ENCODE measurements at places on chromosomes 5 and 9.

DNA sequence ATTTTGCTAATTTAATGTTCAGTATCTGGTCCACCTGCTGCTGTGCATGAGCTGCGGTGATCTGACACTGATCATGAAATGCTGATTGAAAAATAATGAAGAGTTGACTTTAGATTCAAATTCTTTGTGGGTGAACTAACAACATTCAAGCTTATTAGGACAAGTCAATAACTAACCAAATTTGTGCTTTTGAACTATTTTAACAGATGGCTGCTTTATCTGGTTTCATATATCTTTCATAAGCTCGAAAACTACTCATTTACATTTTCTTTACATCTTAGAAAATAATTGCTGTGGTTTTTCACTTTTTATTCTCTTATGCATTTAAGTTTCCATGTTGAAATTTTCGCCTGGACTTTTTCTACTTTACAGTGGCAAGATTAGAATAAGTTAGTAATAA is 274.8 kb upstream of the CCNG1 start:
- no peak for DNase-seq

GRCh38 chr9:110323818-110324217 is 13.8 kb downstream of the TXNDC8 start:
- no peak for DNase-seq

- DNase-seq: no peak
Measured at GRCh38 chr9:121876255-121876654, 216.9 kb downstream of the TTLL11 start.

- no peak for DNase-seq
Measured at GRCh38 chr9:3929345-3930047, 370.4 kb downstream of the GLIS3 start.

DNA sequence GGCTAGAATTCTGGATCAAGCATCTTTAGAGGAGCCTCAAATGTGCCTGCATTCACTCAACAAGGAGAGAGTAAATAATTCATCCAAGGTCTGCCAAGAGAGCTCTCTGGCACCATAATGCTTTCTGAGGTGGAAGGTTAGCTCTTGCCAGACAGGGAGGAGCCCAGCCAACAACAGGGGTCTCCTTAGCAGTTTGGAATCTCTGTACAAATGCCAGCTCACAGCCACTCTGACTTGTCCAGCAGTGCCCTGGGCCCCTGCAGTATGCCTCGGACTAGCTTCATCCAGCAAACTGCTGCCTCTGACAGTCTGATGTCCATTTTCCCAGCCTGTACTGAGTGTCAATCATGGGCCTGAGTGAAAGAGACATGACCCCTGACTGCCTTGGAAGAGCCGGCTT is 127.2 kb upstream of the SLC44A1 start:
- no peak for DNase-seq

DNA sequence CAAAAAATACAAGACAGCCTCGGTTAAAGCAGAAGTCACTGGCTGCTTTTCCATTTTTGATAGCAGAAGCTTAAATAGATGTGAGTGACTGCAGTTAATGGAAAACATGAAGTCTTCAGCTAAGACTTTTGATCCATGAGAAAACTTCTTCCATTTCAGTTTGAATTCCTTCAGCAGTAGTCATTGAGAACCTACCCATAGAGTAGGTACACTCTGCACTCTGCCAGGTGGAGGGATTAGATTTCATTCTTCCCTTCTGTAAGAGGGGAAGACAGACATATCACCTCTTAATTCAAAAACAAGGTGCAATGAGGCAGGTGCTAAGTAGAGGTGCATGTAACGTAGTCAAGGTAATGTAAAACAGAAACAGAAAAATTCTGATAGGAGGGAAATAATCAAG is 26.7 kb upstream of the XPA start:
- DNase-seq: no peak

DNA sequence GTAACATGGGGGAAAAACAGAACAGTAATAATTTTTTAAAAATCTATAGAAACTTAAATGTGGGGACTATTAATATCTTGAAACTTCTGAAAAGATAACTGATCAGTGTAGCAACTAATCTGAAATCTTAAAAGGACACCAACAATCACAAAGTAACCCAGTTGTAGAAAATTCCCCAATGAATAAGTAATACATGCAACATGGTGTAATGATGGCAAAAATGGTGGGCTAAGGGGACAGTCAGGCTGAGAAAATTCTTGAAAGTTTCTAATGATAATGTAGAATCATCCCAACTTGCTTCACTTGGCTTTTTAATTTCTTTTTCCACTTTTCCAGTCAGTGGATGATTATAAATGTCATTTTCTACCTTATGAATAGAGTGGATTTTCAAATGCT is 5.4 kb downstream of the NFIL3 start:
- no peak for DNase-seq

DNA sequence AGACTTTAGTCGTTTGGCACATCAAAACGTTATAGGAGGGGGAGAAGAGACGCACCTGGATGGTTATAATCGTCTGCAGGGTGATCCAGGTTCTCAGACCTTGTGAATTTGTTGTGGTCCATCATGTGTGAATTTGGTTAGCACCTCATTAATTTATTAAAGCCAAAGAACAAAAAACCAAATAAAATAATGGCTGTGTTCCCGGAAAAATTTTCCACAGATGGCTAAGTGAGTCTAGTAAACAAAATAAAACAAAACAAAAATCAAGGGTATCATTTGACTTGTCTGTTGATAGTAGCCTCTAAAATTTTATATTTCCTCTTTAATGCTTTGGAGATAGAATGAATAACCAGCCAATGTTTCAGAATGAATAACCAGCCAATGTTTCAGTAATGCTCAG is 119.7 kb downstream of the ACTBL2 start:
- no peak for DNase-seq

GRCh38 chr5:6680922-6681321 is 32.3 kb upstream of the TENT4A start:
- no peak for DNase-seq

- no peak for DNase-seq
Measured at GRCh38 chr5:57955511-57955910, 472.9 kb upstream of the ACTBL2 start.

DNA sequence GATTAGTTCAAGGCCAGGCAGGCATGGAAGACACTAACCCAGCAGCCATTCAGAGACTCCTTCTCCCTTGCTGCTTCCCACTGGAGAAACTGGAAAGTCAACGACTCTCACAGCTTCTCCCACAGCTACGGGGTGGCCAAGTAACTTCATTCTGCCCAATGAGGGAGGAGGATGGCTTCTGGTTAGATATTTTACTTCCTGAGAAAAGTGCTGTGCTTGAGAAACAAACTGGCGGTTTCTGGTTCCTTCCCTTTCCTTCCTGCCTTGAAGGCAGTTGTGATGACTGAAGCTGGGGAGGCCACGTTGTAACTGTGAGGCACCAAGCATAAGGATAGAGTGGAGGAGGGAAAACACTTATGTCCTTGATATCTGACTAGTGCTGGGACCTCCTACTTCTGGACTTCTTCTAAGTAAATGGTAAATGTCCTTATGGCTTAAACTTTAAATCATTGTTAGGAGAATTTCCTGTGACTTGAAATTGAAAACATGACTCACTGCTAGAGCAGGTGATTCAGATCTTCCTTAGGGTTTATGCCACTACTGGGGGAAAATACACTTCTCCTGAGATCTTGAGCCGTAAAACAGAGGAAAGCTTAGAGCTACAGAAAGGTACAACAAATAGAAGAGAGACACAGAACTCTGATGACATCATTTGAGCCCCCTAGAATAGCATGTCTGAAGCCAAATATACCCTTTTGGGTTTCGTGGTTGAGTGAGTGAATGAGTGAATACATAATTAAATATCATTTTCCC is 3.1 kb upstream of the GNPDA1 start:
- peak; percentile 90 for DNase-seq

- DNase-seq: no peak
Measured at GRCh38 chr9:128051932-128052709, 15.0 kb downstream of the NAIF1 start.

GRCh38 chr5:116145416-116145815 is 60.6 kb downstream of the COMMD10 start:
- no peak for DNase-seq

DNA sequence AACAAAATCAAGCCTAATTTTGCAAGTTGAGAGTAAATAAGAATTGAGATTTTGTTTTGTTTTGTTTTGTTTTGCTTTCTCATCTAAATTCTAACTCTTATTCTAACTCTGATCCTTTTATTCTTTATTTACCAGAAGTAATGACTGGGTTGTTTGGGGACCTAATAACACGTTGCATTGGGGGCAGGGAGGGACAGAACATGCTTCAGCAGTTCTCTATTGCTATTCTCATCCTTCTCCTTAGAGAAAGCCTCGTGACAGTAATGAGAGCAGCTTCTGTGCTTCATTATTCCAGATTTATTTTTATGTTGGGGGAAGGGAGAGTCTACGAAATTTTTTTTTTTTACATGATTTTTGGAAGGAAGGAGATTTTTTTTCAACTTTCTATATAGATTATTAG is 21.1 kb downstream of the CPEB4 start:
- peak; percentile 64 for DNase-seq

DNA sequence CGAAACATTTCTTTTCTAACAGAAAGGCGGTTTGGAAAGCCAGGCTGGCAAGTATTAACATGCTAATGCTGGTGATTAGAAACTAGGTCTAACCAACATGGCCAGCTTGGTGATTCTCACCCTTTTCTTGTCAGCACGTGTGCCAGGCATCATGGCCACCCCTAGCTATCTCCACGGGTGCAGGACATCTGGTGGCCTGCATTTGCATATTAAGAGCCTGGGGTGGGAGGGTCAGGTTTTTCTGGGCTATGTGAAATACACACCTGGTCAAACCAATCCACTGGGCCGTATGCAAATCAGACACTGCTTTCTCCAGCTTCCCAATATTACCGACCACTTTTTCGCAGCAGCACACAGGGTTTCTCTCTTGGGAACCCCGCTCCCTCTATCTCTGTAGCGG is 612.1 kb downstream of the PTPRD start:
- peak; percentile 1 for DNase-seq

- DNase-seq: no peak
Measured at GRCh38 chr5:3214838-3215374, 380.7 kb upstream of the IRX1 start.

- no peak for DNase-seq
Measured at GRCh38 chr9:124863371-124863871, 1.5 kb downstream of the ARPC5L start.

GRCh38 chr5:91865915-91866314 is 482.8 kb upstream of the ARRDC3 start:
- DNase-seq: no peak

DNA sequence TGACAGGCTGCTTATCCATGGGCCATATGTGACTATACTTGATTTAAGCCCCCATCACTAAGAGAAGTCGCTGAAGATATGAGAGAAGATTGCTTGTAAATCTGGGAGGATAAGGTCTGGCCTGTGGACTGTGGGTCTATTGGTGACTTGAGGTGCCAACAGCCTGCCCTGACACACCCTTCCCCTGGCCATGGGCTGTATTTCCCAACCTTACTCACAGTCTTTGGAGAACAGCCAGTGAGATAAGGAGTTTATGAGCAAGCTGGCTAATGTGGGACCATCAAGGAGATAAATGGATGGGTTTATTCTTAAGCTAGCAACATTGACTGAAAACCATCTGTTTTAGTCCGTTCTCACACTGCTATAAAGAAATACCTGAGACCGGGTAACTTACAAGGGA is 231.3 kb downstream of the ZSWIM6 start:
- no peak for DNase-seq

GRCh38 chr5:93722588-93722987 is 18.8 kb downstream of the POU5F2 start:
- DNase-seq: no peak

DNA sequence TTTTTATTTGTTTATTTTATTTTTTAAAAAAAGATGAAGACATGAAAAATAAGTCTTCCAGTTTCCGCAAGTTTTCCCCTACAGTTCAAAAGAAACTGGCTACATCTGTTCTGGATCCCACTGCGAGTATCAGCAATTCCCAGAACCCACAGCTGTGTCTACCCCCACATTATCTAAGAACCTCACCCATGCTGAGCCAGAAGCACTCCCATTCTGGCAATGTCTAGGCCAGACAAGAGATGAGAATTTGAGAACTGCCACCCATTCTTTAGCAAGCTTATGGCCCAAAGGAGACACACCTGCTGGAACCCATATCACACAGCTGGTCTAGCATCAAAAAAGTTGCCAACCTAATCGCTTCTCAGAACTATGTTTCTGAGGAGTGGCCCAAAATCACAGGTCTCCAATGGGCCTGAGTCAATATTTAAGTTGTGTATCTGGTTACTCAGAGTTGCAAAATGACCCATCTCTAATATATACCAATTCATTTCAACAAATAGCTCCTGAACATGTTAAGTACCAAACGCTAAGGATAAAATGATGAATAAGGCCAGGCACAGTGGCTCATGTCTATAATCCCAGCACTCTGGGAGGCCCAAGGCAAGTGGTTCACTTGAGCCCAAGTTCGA is 27.1 kb downstream of the MTMR12 start:
- no peak for DNase-seq

- DNase-seq: no peak
Measured at GRCh38 chr5:51479840-51480239, 96.6 kb downstream of the ISL1 start.

- no peak for DNase-seq
Measured at GRCh38 chr9:128497824-128498610, 6.5 kb upstream of the GLE1 start.

GRCh38 chr9:21804331-21804730 is 1.9 kb downstream of the MTAP start:
- no peak for DNase-seq

DNA sequence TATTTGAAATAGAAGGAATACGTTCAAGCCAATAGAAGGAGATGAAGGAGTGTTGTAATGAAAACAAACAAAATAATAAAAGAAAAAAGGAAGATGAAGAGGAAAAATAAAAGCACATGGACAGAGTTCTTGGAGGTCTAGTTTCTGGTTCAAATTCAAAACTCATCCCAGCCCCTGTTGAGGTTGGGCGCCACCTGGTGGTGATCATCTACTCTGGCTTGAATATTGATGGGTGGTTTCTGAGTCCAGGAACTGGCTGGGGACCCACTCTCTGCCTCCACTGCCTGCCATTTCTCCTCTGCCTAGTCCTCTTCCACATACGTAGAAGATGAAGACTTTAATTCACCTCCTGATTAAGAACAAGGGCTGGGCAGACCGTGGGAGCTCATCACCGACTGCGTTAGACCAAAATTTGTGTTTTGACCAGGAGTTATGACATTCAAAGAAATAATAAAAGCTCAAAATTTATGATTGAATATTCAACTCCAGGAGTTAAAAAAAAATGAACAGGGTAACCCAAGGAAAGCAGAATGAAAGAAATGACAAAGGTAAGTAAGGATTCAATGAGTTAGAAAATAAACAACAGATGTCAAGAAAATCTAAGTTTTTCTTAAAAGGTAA is 99.0 kb upstream of the SLC1A3 start:
- peak; percentile 89 for DNase-seq

DNA sequence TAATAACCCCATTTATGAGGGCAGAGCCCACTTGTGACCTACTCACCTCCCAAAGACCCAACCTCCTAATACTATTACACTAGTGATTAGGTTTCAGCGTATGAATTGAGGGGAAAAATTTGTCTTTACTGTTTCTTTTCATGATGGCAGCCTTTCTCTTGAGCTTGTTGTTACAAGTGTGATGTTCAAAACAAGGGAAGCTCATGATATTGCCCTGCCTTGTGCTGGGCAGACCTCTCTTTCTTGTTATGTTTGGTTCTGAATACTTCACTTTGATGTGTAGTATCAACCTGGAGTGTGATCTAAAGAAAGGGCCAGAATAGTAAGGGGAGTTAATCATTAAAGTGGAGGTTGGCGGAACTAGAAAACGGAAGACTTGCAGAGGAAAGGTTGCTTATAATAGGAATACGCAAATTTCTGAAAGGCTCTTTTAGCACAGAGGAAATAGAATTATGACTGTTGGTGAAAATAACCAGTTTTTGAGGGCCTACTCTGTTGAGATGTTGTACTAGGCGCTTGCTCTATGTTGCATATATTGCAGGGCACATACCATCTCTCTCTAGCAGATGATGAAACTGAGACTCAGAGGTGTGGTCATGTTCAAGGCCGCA is 68.2 kb downstream of the MELK start:
- DNase-seq: no peak

All from suppressor macrophage (primary cell).